SK-N-SH (cell line): ENCODE measurements at places on chromosomes 4 and X. TPM values are rescaled to one million over a fixed set of nuclear protein-coding genes. Genes with fewer than 3 reads are reported as not detected.

- H3K27me3 ChIP-seq = no peaks in the 10 kb centered on the region
- H3K4me1 ChIP-seq = peaks cover 46% of the 10 kb centered on the region
- H3K4me3 ChIP-seq = no peak overlapping the region
- H3K27ac ChIP-seq = peak overlapping the region; percentile 84
- peak; percentile 69 for DNase-seq
These were observed 57.7 kb downstream of the ARHGAP10 start for GRCh38 chr4:147789596-147789995.

DNA sequence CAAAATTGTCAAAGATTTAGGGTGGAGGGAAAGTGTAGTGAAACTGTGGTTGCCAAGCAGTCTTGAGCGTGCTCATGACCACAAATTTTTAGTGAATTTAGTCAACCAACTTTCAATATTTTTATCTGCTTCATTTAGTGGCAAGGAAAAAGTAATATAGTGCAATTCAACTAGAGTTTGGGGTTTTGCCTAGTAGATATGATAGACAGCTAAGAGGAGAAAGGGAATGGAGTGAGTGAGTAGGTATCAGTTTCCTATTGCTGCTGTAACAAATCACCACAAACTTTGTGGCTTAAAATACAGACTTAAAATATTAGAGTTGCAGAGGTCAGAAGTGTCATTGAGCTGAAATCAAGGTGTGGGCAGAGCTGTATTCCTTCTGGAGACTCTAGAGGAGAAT is 3.7 kb upstream of the CT47C1 start:
- H3K36me3 ChIP-seq = no peaks in the 10 kb centered on the region
- H3K27me3 ChIP-seq = peaks cover 45% of the 10 kb centered on the region; the same call in 1 of the 2 replicates
- DNase-seq = no peak
- no peak overlapping the region for H3K27ac ChIP-seq

DNA sequence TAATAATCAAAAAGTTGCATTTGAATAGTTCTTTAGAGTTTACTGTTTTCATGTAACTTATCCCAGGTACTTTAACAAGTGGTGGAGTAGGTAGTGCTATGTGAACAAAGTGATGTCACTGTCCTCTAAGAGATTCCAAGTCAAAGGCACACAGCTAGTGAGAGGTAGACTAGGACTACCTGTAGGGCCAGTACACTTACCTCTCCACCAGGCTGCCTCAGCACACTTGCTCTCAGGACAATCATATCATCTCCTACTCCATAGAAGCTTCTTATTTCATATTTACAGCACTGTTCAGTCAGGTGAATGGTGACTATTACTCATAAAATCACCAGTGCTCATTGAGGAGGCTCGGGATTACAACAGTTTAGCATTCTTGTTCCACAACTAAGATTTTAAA is 173.0 kb upstream of the EMCN start:
- no peak overlapping the region for H3K27ac ChIP-seq
- H3K27me3 ChIP-seq = no peaks in the 10 kb centered on the region
- H3K4me3 ChIP-seq = no peak overlapping the region
- no peaks in the 10 kb centered on the region for H3K4me1 ChIP-seq
- no peaks in the 10 kb centered on the region for H3K36me3 ChIP-seq

DNA sequence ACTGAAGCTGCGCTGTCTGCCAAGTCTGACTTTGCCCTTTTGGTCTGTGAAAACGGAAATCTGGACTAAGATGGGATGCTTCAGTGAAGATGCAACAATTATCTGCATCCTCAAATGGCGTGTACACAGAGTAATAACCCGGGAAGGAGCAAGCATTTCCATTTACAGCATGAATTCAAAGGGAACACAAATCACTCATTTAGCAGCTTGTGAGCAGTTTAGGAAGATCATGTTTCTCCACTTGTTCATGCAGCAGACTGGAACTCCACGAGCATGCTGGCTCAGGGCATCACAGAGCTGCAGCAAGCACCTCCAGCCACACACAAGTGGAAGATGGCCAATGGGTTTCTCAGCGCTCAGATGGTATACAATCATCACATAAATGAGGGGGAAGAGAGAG is 175.5 kb downstream of the NLGN4X start:
- no peak overlapping the region for H3K4me3 ChIP-seq
- H3K4me1 ChIP-seq = peaks cover 12% of the 10 kb centered on the region; the same call in 1 of the 2 replicates
- H3K36me3 ChIP-seq = no peaks in the 10 kb centered on the region
- peak overlapping the region; percentile 67 for H3K27ac ChIP-seq
- no peak for DNase-seq

DNA sequence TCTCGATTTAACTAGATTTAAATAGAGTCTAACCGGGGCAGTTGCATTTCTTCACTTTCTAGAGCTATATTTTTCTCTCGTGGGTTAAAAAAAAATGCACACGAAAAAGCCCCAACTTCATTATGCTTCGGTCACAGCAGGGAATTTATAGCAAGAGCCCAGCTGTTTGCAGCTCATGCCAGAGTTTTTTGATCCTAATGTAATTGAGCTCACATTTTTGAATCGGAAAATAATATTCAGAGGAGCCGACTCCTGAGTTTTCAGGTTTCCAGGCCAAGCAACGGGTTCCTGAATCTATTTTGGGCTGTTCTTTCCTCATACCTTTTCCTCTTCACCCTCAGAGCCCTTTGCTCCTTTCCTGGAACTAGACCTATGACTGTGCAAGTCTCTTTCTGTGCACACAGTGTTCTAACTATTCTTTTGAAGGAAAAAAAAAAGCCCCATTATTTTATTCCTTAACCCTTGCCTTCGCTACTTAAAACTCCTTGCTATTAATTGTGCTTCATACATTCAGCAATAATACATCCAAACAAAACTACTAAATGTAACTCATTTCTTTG is 27.5 kb upstream of the ESX1 start:
- no peaks in the 10 kb centered on the region for H3K36me3 ChIP-seq
- DNase-seq = no peak
- peaks cover 22% of the 10 kb centered on the region; the same call in 1 of the 2 replicates for H3K27me3 ChIP-seq

GRCh38 chrX:12138361-12139313 is at the start of gene FRMPD4:
Gene FRMPD4 (plus strand): TSS chrX:12138473. CDS start chrX:12138972, 499 bp downstream.
- H3K27me3 ChIP-seq = peaks cover 40% of the 10 kb centered on the region
- no peaks in the 10 kb centered on the region for H3K36me3 ChIP-seq
- H3K4me1 ChIP-seq = no peaks in the 10 kb centered on the region
- H3K4me3 ChIP-seq = no peak within 1 kb of the TSS
- peak; percentile 10 for DNase-seq

- no peaks in the 10 kb centered on the region for H3K27me3 ChIP-seq
- no peaks in the 10 kb centered on the region for H3K4me1 ChIP-seq
- no peak overlapping the region for H3K27ac ChIP-seq
- H3K36me3 ChIP-seq = no peaks in the 10 kb centered on the region
- no peak overlapping the region for H3K4me3 ChIP-seq
These were observed 254.2 kb downstream of the DHX15 start for GRCh38 chr4:24330172-24330571.

MAGEB2 gene
- polyA plus RNA-seq = 1.6 and 2.7 TPM in 2 replicates

LSM6 gene
- 17.6 and 32.5 TPM in 2 replicates for polyA plus RNA-seq
